ENCODE measurements at places on chromosomes 11 and 22. TPM values are rescaled to one million over a fixed set of nuclear protein-coding genes. Genes with fewer than 3 reads are reported as not detected.

Gene STK33
- 3.8 TPM for total RNA-seq

Gene GCAT
- 7.4 TPM for total RNA-seq

Gene GLYATL2
- total RNA-seq = 0.89 TPM

Gene FZD4
- total RNA-seq = 40.5 TPM

Gene UPB1
- total RNA-seq = 0.75 TPM

Gene NXPE1
- not detected for total RNA-seq

Gene TMPRSS5
- total RNA-seq = 0.80 TPM

Gene SLC17A6
- total RNA-seq = not detected

Gene APOA1
- 2.9 TPM for total RNA-seq

Gene TMPRSS13
- 0.09 TPM for total RNA-seq

Gene CRYBB3
- 0.13 TPM for total RNA-seq

Gene KCNJ11
- 12.9 TPM for total RNA-seq

Gene MPZL3
- total RNA-seq = 0.53 TPM

Gene CASP5
- 0.09 TPM for total RNA-seq

Gene PICALM
- 171 TPM for total RNA-seq

Gene KCTD14
- total RNA-seq = 0.89 TPM

Gene GNAZ
- total RNA-seq = 3.0 TPM

Gene CDON
- 42.1 TPM for total RNA-seq

Gene OR5AP2
- total RNA-seq = not detected

Gene RASSF10
- 0.35 TPM for total RNA-seq

Gene SCUBE1
- 0.13 TPM for total RNA-seq

Gene DDTL
- total RNA-seq = 0.80 TPM

Gene GGT1
- total RNA-seq = 2.3 TPM

Gene PAMR1
- total RNA-seq = 29.9 TPM

Gene CHST1
- 6.7 TPM for total RNA-seq

Gene MYO7A
- 3.8 TPM for total RNA-seq

Gene ALDH3B2
- 0.09 TPM for total RNA-seq

Gene KRTAP5-1
- total RNA-seq = not detected

Gene SLC43A3
- total RNA-seq = 27.1 TPM

Gene IMMP1L
- total RNA-seq = 50.4 TPM

Gene NXPE2
- total RNA-seq = 0.18 TPM

Gene MTA2
- 43.3 TPM for total RNA-seq

Gene RIBC2
- total RNA-seq = 1.4 TPM

Gene ZNF214
- 3.4 TPM for total RNA-seq
